Thymus (tissue), 14 donors: ENCODE measurements at places on chromosomes 7 and 10.

GRCh38 chr10:34649385-34649784, 165.7 kb downstream of the PARD3 start:
- DNase-seq = no peak

- DNase-seq = no peak
These were observed 72.0 kb upstream of the WIPF3 start for GRCh38 chr7:29734246-29734731.

DNA sequence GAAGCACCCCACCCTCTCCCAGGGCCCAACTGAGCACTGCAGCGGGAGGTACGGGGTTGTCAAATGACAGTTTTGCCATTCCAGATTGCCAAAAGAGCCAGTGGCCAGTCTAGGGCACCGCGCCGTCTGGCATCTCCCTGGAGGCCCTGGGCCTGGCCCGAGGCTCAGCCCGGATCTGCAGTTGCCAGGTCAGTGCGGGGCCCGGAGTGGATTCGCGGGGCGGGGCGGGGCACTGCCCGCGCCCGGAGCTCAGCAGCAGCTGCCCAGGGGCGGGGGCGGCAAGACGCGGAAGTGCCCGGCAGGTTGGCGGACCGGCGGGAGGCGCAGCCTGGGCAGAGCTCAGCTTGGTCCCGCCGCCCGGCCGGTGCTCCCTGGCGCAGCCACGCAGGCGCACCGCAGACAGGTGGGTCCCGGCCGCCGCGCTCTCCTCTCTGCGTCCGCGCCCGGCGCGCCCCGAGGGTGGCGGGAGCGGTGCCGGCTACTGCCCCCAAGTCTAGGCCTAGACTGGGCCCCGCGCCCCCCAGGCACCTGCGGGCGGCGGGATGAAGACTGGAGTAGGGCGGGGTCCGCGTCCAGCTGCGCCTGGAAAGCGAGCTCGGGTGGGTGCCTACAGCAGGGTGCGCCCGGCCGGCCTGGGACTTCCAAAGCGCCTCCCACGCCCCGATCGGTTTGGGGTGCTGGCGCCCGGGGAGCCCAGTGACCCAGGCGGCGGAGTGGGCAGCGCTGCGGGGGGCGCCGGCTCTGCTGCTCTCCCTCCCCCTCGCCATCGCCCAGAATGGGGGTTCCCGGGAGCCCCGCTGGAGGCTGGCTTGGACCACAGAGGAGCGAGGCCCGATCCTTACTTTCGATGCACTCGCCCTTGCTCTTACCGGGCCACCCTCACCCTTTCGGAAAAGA, at the start of gene IRF5:
IRF5 (plus strand) TSS at position 281 of the 897 bp plus-strand sequence. CDS start 4,155 bp downstream, outside the sequence.
- no peak for DNase-seq

DNA sequence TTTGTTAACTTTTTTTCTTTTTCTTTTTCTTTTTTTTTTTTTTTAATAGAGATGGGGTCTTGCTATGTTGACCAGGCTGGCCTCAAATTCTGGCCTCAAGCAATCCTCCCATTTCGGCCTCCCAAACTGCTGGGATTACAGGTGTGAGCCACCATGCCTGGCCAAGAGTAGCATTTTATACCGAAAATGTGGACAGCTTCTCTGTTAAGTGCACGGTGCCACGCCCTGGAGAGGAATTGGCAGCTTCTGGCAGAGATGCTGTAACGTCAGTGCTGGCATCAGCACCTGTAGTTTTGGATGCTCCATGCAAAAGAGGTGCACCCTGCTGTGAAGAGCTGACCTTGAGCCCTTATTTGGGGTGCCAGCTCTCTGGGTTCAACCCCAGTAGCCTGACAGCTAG, 18.2 kb downstream of the IL15RA start:
- no peak for DNase-seq

DNA sequence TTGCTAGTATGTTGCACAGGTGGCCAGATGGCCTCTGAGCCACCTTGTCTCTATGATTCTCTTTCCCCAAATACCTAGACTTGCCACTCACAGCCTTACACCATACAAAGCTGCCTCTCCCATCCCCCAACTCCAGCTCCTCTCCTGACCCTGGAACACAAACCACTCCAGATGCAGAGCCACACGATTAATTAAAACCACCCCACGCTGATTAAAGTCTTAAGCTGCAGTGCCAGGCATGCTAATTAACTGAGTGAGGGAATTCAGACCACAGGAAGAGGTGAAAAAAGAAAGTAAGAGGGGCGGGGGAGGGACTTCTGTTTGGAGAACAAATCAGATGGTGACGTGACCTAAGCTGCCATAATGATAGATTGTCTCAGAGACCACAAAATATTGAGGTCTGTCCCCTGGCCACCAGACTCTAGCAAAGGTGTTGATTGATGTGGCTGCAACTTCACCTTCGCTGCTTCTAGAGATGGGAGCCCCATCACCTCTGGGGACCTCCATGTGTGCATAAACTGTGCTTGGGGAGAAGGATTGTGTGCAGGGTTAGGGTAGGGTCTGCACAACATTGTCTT, 331.3 kb downstream of the PLXNA4 start:
- DNase-seq = no peak
